HepG2 (cell line): ENCODE measurements at places on chromosomes 11 and 22. TPM values are rescaled to one million over a fixed set of nuclear protein-coding genes. Genes with fewer than 3 reads are reported as not detected.

ATP6V1E1 gene
- total RNA-seq, result 90.9 and 134 TPM in 2 replicates

PELI3 gene
- 2.5 and 4.0 TPM in 2 replicates for total RNA-seq

LDHAL6A gene
- total RNA-seq, result not detected in 2 replicates

- DNase-seq, result no peak
These were observed 121.0 kb downstream of the SLC1A2 start for GRCh38 chr11:35298369-35298768.

- peak; percentile 29 for DNase-seq
These were observed 31.7 kb downstream of the POLR3H start for GRCh38 chr22:41512421-41513194.
